ENCODE measurements at places on chromosomes 6 and 20. TPM values are rescaled to one million over a fixed set of nuclear protein-coding genes. Genes with fewer than 3 reads are reported as not detected.

DNA sequence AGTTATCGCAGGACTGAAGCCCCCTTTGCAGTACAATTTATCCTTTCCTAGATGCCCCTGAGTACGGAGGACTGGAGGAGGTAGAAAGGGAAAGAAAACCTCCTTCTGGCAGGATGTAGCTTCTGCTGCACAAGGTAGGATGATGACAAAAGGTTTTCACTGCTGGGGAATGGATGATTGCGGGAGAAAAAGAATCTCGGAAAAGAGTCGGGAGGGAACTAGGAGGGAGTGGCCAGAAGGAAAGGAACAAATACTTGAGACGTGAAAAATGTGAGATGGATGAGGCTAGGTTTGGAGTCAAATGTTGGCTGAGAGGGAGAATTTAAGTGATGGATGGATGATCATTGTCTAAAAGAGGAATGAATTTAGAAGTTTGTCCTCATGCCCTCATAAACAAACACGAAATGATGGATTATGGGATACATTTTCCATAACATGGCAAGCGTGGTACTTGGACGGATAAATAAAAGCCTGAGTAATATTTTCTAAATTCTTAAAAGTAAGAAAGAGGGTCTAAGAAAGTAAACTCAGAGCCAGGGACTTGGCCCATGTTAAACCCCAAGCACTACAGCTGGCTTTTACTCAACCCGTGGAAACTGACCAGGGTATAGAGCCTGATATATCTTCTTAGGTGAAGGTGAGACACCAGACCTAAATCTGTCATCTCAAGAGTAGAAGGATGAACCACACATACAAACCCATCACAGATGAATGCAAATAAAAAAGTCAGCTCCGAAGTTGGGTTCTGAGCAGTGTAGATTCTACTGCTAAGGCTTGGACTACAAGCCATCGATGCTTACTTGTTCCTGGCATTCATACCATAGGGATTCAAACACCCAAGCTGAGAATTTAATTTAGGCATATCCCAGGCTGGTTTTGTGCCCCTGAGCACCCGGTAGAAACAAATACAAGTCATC, 72.4 kb downstream of the HFE start:
- H3K27ac ChIP-seq = peak overlapping the region; percentile 87
- peak overlapping the region; percentile 67 for H3K4me3 ChIP-seq
- H3K27me3 ChIP-seq = no peaks in the 10 kb centered on the region
- peaks cover 16% of the 10 kb centered on the region for H3K4me1 ChIP-seq
- H3K36me3 ChIP-seq = no peaks in the 10 kb centered on the region

DNA sequence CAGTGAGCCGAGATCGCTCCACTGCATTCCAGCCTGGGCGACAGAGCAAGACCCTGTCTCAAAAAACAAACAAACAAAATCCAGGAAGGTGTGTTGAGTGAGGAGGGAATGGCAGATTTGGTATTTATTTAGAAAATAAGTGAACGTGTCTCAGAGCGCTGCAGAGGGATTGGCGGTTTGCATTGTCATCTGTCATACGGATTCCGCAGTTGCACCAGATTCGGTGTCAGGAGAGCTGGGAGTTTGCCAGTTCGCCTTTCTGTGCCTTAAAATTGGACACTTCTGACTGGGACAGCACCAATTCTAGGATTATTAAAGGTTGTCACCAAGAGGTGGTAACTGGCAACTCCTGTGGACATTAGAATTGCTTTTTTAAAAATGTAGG, 912 bp downstream of the SNRNP48 start:
- H3K27ac ChIP-seq = peak overlapping the region; percentile 77
- H3K4me3 ChIP-seq = peak overlapping the region; percentile 93
- DNase-seq = no peak

DNA sequence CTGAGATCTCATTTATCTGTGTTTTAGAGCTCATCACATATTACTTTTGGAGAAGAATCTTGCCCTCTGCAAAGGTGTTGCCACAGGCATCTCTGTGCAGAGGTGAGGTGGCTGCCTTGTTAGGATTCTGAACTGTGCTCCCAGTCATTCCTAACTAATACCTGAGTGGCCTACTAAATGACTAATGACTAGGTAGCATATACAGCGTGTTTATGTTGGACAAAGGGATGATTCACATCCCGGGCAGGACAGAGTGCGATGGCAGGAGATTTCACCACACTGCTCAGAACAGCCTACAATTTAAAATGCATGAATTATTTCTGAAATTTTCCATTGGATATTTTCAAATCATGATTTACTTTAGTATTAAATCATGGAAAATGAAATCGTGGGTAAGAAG, 23.1 kb upstream of the CGA start:
- H3K27ac ChIP-seq = no peak overlapping the region
- DNase-seq = no peak
- H3K27me3 ChIP-seq = peaks cover 4% of the 10 kb centered on the region
- no peaks in the 10 kb centered on the region for H3K36me3 ChIP-seq
- no peaks in the 10 kb centered on the region for H3K4me1 ChIP-seq

- no peak overlapping the region for H3K27ac ChIP-seq
- no peak overlapping the region for H3K4me3 ChIP-seq
- H3K36me3 ChIP-seq = no peaks in the 10 kb centered on the region
- DNase-seq = no peak
- H3K27me3 ChIP-seq = no peaks in the 10 kb centered on the region
Measured at GRCh38 chr20:49779972-49780371, 32.7 kb upstream of the SLC9A8 start.

DNA sequence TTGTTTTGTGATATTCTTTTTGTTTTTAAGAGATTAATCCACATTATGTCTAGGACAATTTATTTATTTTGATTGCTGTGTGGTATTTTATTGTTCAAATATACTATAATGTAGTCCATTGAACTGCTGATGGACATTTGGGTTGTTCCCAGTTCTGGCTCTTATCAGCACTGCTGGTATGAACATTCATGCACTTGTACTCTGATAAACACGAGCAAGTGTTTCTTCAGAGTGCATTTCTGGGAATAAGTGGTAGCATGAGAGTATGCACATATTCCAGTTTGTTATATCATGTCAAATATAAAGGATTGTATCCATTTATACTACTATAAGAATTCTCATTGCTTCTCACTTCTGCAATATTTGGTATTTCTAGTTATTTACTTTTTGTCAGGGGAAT, 7.1 kb downstream of the CALHM6 start:
- no peaks in the 10 kb centered on the region for H3K4me1 ChIP-seq
- peaks cover 1% of the 10 kb centered on the region for H3K27me3 ChIP-seq
- no peak overlapping the region for H3K27ac ChIP-seq
- H3K4me3 ChIP-seq = no peak overlapping the region
- no peaks in the 10 kb centered on the region for H3K36me3 ChIP-seq

DNA sequence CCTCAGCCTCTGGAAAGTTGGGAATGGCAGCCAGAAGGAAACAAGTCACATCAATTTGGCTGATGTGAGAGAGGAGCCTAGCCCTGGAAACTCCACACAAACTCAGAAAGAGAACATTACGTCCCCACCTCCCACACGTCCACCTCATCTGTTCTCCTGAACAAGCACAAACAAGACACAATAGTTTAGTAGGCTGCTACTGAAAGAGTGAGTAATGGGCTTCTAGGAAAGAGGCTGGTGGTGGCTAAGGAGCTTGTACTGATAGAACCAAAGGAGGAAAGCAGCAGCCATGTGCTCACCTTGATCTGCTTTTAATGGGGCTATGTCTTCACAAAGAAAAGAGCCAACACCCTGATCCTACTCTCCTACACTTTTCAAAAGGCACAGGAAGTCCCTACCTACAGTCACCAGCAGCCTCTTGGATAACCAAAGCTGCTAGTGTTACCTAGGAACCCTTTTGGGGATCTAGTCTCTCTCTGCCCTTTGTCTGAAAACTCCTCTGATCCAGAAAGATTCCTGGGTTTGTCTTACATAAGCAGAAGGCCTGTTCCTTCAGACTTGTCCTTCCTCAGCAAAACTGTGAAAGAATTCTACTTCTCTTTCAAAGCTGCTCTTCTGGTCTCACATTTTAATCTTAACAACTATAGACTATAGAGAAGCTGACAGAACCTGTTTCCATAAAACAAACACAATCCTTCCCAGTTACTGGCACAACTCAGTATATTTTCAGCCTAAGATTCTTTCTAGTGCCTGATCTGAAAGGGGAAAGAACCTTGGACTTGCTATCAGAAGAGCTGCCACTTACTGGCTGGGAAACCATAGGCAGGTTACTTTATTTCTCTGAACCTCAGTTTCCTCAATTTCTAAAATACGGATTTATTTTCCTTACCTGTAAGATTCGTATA, 3.1 kb downstream of the PLAGL2 start:
- H3K27ac ChIP-seq = no peak overlapping the region
- DNase-seq = no peak

GRCh38 chr6:106754215-106754614, 124.8 kb downstream of the QRSL1 start:
- peaks cover 22% of the 10 kb centered on the region for H3K27me3 ChIP-seq
- H3K4me3 ChIP-seq = no peak overlapping the region
- no peaks in the 10 kb centered on the region for H3K36me3 ChIP-seq

DNA sequence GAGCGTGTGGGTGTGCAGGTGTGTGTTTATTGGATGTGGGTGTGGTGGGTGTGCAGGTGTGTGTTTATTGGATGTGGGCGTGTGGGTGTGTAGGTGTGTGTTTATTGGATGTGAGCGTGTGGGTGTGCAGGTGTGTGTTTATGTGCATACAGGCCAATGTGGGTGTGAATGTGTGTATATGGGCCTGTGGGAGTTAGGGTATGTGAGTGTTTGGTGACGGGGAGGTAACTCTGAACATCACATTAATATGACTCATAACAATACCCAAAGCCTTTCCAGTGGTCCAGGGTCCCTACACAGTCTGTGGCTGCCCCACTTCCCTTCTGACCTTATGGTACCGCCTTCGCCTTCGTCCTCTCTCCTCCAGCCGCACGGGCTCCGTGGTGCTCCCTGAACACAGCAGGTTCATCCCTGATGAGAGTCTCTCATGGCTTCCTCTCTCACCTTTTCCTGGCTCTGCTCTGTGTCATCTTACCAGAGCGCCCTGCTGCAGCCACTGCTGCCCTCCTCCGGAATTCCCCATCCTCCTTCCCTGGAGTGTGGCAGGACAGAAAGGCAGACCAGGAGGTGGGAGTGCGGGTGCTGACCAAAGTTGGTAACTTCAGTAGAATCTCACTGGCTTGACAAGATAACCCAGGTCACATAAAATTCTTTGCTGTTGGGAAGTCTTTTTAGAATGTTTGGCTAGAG, 80.0 kb downstream of the SLC2A10 start:
- no peaks in the 10 kb centered on the region for H3K36me3 ChIP-seq
- no peak overlapping the region for H3K27ac ChIP-seq
- peaks cover 14% of the 10 kb centered on the region for H3K27me3 ChIP-seq

- H3K27me3 ChIP-seq = no peaks in the 10 kb centered on the region
- DNase-seq = peak; percentile 27
- no peak overlapping the region for H3K27ac ChIP-seq
- no peaks in the 10 kb centered on the region for H3K4me1 ChIP-seq
- no peaks in the 10 kb centered on the region for H3K36me3 ChIP-seq
Measured at GRCh38 chr6:168315596-168315995, 4.0 kb downstream of the DACT2 start.

OR2H1 gene
- total RNA-seq = not detected

VNN1 gene
- not detected for total RNA-seq

PLG gene
- total RNA-seq = not detected
